ENCODE measurements at places on chromosomes 12 and 14.

DNA sequence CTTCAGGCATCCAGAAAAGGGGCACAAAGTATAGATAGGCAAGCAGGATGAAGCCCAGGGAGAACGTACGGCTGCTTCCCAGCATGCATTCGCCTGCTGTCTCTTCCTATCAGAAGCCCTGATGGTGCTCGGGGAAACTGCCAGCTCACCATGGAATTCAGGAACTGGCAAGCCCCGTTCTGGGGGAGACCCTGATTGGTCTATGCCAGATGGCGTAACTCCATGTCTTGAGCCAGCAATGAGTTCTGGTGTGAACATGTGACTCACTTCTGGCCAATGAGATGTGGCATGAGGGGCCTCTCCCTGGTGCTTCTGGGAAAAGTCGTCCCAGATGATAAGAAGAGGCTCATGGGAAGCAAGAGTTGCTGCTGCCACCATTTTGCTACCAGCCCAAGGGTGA is 270.8 kb downstream of the BCL11B start:
- no peak for DNase-seq

DNA sequence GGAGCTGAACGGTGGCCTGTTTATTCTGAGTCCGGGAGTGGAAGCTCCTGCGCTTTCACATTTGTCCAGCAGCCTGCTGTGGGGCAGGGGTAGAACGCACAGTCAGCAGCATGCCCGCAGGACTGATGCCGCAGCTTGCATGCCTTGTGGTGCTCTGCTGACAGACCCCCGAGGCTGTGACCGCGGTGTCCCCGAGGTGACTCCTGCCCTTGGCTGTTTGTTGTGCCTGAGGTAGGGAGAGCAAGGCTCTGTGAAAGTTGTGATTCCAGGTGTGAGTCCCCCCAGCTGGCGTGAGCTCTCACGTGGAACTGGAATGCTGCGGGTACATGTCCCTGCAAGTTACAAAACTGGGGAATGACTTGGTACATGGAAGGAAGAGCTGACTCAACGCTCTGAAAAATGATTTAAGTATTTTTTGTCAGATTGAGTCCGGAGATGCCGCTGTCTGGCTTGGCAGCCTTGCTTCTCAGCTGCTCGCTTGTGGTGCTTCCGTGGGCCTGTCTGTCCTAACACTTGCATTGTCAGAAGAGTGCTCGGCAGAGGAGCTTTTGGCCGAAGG is 18.1 kb downstream of the MLXIP start:
- DNase-seq: no peak

- no peak for DNase-seq
Measured at GRCh38 chr12:94049718-94050117, 98.7 kb upstream of the PLXNC1 start.

DNA sequence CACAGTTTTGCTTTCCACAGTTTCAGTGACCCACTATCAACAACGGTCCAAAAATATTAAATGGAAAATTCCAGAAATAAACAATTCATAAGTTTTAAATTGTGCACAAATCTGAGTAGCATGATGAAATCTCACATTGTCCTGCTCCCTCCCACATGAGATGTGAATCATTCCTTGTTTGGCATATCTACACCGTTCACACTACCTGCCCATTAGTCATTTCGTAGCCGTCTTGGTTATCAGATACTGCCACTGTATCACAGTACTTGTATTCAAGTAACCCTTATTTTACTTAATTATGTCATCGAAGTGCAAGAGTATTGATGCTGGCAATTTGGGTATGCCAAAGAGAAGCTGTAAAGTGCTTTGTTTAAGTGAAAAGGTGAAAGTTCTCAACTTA is 145.3 kb downstream of the SLC5A8 start:
- DNase-seq: no peak

- DNase-seq: peak; percentile 91
Measured at GRCh38 chr12:70243510-70244371, 508 bp downstream of the CNOT2 start.

GRCh38 chr12:42666671-42667243 is 77.2 kb upstream of the PRICKLE1 start:
- DNase-seq: peak; percentile 67

GRCh38 chr12:59115995-59116394 is 195.7 kb upstream of the LRIG3 start:
- no peak for DNase-seq

- DNase-seq: peak; percentile 50
Measured at GRCh38 chr14:74932401-74932901, 9.4 kb upstream of the RPS6KL1 start.

GRCh38 chr14:61567838-61568571 is 127.3 kb upstream of the HIF1A start:
- peak; percentile 73 for DNase-seq

DNA sequence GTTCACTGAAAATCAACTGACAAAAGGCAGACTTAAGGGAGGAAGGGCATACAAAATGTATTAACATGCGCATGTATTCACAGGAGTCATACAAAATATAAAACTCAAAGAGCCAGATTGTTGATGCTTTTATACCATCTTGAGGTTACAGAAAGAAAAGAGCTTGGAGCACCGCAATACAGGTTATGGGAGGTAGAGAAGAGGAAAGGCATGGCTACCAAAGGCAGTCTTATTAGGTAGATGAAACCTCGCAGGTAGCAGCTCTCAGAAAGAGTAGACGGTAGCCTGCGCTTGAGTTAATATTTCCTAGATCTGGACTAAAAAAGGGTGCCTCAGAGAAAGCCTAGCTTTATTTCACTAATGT is 69.0 kb upstream of the DHRS4 start:
- no peak for DNase-seq

GRCh38 chr12:113333877-113334785 is 778 bp downstream of the SLC8B1 start:
- no peak for DNase-seq

- peak; percentile 78 for DNase-seq
Measured at GRCh38 chr14:22334627-22335026, 254.4 kb downstream of the DAD1 start.

GRCh38 chr12:6788972-6789924 is at the start of gene CD4:
TSS of gene CD4 (plus strand) at chr12:6789528. CDS start at chr12:6800139, 10,611 bp downstream.
- DNase-seq: peak; percentile 66

- peak; percentile 22 for DNase-seq
Measured at GRCh38 chr12:93705237-93705636, 28.1 kb downstream of the CRADD start.

DNA sequence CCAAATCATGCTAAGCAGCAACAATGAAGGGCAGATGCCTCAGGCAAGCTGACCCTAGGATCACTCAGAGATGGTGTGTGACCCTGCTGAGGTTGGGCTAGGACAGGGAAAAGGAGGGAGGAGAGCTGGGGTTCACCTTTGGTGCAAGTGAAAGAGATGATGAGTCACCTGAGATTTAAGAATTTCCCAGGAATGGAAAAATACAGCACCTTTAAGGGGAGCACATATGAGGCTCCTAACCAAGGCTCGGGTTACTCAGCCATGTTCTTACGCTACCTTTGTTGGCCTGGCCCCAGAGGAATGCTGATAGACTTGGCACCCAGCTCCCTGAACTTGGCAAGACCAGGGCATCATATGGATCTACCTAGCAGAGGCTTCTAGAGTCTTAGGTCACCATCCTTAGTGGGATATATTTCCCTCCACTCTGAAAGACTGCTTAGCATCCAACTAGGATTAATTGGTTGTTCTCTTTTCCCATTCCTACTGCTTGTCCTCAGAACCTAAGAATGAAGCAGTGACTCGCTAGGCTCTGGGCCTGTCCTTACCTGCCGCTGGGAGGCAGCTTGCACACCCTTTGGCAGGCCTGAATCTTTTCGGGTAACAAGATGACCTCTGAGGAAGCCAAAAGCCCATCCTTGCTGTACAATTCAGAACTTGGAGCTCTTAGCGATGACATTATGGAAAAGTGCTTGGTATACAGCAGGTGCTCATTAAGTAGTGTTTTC is 4.0 kb upstream of the NAA25 start:
- DNase-seq: peak; percentile 55

- DNase-seq: no peak
Measured at GRCh38 chr12:39795481-39795880, 175.9 kb upstream of the ABCD2 start.

- DNase-seq: no peak
Measured at GRCh38 chr12:108143144-108143543, 14.1 kb downstream of the WSCD2 start.

- peak; percentile 83 for DNase-seq
Measured at GRCh38 chr12:132554845-132555630, 55.3 kb downstream of the LRCOL1 start.

DNA sequence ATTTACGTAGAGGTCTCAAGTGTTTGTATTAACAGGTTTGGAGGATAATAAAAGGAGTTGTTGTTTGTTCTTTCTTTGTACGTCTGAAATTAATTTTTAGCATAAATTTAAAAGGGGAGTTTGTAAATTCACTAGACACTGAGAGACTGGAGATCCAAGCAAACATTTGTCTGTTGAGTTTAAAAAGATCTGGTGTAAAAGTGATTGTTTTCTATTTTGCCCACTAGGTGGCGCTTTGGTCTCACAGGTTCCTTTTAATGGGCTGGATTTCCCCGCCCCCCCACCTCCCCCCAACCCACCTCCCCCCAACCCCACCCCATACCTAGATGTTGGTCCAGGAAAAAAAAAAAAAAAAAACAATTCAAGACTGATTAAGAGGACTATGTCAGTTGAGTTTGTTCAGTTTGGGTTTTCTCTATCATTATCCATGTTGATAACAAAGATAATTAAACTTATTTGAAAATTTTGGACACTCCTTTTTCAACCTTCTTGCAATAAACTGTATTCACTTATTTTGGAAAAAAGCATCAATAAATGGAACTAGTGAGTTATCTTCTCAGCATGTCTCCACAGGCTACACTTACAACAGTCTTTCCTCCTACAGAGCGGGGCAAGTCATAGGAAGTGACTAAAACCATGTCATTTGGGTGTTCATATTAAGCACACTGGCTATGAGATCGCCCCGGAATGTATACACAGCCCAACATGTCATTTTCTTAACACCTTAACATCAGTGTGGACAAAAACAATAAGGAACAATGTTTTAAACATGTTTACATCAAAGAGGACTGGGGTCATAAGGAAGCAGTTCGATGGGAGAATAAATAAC is 841.1 kb downstream of the NRXN3 start:
- no peak for DNase-seq

DNA sequence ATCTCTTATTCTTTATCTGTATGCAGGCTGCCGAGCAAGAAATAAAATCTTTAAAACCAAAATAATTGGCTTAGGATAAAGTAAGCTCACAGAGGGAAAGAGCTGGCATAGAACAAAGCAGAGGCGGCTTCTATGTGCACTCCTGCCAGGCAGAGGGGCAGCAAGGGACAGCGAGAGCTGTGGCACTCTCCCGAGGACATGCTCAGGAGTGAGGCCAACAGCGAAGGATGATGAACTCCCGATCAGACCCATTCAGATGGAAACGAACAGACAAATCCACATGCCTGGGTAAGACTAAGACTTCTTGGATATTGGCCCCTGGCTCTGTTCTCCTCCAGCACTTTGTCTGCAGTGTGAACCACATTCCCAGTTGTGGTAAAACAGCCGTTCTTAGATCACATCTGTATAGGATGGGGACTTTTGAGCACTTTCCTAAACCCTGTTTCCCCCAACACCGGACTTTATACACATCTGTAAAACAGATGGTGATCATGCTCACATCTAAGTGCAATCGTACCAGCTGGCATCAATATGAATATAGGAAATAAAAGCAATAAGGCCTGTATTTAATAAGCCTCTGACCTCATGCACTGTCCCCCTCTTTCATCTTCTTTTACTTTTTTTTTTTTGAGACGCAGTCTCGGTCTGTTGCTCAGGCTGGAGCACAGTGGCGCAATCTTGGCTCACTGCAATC is 134.1 kb downstream of the PPM1H start:
- DNase-seq: no peak

DNA sequence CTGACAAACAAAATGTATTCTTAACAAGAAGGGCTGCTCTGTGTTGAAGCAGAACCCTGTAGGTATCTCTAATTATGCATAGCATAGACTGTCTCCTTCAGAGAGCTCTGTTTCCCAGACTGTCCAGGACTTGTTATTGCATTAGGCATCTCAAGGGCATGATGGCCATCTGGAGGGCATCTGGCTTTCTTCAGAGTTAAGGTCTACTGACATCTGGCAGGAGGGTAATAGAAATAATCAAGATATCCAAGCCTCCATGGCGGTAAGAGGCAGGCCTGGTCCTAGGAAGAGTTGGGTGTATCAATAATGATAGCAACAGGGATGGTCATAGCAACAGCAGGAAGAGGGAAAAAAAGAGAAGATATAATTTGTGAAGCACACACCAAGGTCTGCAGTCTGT is 161.2 kb downstream of the TTC8 start:
- no peak for DNase-seq

GRCh38 chr12:130075497-130076076 is 86.7 kb upstream of the FZD10 start:
- no peak for DNase-seq

DNA sequence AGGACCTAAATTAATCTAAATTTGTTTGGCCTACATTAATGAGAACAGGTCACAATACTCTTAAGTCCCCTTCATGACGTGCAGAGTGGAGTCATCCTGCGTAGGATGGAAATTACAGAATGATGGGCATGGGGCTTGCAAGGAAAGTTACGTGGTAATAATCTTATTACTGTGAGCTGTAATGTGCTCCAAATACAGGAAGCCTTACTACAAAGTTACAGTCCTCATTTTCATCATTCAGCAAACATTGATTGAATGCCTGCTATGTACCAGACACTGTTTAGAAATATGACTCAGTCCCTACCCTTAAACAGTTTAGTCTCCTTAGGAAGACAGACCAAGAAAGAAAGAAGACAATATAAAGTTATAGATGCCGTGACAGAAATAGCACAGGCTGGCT is 9.4 kb downstream of the HIGD1C start:
- DNase-seq: no peak

DNA sequence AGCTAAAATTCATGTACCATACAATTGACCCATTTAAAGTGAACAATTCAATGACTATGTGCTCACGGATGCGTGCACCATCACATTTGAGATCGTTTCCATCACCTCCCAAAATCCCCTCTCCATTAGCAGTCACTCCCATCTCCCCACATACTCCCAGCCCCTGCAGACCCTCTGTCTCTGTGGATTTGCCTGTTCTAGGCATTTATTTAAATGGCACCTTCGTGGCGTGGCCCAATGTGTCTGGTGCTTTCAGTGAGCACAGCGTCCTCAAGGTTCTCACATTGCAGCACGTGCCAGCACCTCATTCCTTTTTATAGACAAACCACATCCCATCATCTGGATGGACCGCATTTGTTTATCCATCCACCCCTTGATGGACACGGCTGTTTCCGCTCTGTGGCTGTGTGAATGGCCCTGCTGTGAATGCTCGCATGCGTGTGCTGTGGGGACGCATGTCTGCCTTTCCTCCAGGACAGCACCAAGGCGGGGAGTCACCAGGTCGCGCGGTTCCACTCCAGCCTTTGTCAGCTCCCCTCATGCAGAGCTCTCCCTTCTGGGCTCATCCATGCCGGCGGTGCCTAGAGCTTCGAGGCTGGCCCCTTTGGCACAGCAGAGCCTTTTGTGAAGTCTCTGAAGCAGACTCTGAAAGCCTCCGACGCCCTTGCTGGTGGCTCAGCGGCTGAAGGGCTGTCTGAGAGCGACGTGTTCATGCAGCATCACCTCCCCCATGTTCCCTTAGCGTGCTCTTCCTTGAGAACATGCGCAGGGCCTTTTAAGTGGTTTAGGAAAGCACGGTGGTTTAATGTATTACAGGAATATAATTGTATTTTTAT is 184.4 kb downstream of the KIF26A start:
- peak; percentile 50 for DNase-seq
